ENCODE measurements at places on chromosomes 2 and 18.

DNA sequence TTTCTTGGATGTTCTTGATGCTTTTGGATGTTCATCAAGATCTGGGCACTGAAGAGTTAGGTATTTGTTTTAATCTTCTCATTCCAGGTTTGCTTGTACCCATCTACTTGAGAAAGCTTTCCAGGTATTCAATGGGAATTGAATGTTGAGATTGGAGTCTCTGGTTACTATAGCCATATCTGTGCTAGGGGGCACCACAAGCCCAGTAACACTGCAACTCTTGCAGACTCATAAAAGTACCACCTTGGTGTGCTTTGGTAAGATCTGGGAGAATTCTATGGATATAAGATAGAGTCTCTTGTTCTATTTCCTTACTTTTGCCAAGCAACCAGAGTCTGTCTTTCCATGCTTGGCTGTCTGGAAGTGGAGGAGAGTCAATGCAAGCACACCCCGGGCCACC lies 518.9 kb upstream of the VRK2 start:
- DNase-seq: no peak

DNA sequence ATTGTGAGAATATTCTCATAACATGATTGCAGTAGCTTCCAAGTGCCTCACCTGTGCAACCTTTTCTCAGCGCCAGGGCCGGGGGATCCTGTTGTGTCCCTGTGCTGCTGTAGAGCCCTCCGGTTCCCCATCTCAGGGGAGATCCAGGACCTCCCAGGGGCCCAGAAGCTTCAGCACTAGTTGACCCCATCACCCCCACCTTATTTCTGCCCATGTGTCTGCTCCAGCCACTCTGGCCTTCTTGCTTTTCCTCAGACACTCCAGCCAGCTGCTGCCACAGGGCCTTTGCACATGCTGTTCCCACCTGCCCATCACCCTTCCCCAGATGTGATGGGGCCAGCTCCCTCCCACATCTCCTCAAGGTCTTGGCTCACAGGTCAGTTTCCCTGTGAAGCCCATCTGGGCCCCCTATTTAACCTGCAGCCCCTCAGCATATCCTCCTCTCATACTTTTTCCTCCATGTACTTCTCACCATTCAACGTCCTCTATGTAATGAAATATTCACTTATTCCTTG lies 226.5 kb downstream of the SEPTIN10 start:
- no peak for DNase-seq

DNA sequence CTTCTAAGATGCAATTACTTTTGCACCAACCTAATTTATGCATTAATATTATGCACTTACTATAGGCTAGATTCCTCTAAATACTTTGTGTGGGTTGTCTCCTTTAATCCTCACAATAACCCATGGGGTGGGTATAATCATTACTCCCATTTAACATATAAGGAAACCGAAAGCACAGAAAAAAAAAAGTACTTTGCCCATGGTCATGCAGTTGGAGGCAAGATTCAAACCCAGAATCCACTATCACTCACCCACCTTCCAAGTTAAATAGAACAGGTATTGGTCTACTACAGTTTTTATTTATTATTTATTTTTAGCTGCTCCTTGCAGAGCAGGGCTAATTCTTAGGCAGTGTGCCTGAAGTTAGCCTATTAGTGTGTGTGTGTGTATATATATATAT lies 76.6 kb upstream of the FZD7 start:
- no peak for DNase-seq

- DNase-seq: no peak
Measured at GRCh38 chr18:44781886-44782285, 101.2 kb downstream of the SETBP1 start.

- no peak for DNase-seq
Measured at GRCh38 chr2:241859436-241860183, 916 bp upstream of the PDCD1 start.

GRCh38 chr2:207269038-207269437 lies 103.3 kb upstream of the KLF7 start:
- DNase-seq: no peak

GRCh38 chr2:170227507-170227947 lies 49.6 kb downstream of the MYO3B start:
- DNase-seq: no peak

GRCh38 chr2:206824087-206824618 lies 58.7 kb downstream of the FASTKD2 start:
- DNase-seq: no peak

DNA sequence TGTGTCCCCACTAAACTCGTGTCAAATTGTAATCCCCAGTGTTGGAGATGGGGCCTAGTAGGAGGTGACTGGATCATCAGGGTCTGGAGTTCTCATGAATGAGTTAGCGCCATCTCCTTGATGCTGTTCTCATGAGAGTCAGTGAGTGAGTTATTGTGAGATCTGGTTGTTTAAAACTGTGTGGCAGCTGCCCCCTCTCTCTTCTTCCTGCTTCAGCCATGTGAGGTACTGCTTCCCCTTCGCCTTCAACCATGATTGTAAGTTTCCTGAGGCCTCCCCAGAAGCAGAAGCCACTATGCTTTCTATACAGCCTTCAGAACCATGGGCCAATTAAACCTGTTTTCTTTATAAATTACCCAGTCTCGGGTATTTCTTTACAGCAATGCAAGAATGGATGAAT lies 50.4 kb downstream of the AP1S3 start:
- DNase-seq: no peak

GRCh38 chr2:25065768-25066167 lies 23.9 kb downstream of the EFR3B start:
- DNase-seq: no peak

GRCh38 chr18:58186258-58186948 lies 142.4 kb downstream of the NEDD4L start:
- peak; percentile 93 for DNase-seq

DNA sequence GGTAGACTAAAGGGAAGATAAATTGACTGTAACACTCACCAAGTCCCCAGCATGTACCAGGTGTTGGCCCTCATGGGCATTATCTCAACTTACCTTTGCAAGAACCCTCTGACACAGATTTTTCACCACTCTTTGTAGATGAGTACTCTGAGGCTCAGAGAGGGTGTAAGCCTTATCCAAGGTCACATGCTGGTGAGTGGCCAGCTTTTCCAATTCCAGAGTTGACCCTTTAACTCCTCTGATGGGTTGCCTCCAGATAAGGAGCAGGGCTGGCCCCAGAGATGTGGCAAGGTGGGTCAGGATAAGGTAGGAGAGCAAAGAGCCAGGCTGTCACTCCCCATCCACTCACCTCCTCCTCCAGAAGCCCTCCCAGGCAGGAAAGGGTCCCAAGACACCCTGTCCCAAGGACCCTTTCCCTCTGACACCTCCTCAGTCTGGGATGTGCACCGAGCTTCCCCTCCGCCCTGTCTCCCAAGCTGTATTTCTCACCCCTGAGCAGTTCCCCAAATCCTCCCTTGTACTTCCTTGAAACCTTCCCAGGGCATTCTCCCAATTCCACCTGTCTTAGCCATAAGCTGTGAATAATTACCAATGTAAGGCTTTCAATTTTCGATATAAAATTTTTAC lies 165.9 kb downstream of the ZFP36L2 start:
- no peak for DNase-seq
